ENCODE measurements at places on chromosomes 5 and 9.

DNA sequence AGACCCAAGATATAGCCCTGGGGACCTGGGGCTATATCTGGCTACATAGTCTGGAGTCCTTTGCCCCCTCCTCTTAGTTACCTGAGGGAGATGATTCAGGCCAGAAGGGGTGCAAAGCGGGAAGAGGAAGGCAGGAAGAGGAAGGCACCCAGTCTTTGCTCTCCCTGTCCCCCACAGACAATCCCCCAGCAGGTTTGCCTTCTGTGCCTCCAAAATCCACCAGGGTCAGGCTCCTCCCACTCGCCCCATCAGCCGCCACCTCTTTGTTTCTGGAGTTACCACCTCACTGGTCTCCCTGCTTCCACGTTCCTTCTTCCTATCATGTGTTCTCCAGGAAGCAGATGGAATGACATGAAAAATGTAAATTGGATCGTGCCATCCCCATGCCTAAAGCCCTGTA lies 31.2 kb upstream of the FABP6 start:
- no peak for DNase-seq

- DNase-seq, result no peak
Measured at GRCh38 chr5:124438903-124439281, 307.5 kb downstream of the ZNF608 start.

DNA sequence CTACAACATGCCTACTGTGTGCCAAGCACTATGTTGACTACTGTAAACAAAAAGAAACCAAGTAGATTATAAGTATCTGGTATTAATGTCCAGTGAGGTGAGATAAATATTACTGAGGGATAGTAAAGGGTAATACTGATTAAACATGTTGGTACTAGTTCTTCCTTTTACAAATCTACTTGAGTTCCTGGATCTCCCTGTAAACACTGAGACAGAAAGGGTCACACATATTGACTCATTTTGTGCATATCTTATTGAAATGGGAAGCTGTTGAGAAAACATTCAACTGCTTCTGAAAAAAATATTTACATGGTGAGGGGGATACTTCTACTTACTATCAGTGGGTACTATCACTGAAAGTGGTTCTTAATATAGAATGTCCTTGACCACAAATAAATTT lies 24.3 kb downstream of the EFNA5 start:
- no peak for DNase-seq

DNA sequence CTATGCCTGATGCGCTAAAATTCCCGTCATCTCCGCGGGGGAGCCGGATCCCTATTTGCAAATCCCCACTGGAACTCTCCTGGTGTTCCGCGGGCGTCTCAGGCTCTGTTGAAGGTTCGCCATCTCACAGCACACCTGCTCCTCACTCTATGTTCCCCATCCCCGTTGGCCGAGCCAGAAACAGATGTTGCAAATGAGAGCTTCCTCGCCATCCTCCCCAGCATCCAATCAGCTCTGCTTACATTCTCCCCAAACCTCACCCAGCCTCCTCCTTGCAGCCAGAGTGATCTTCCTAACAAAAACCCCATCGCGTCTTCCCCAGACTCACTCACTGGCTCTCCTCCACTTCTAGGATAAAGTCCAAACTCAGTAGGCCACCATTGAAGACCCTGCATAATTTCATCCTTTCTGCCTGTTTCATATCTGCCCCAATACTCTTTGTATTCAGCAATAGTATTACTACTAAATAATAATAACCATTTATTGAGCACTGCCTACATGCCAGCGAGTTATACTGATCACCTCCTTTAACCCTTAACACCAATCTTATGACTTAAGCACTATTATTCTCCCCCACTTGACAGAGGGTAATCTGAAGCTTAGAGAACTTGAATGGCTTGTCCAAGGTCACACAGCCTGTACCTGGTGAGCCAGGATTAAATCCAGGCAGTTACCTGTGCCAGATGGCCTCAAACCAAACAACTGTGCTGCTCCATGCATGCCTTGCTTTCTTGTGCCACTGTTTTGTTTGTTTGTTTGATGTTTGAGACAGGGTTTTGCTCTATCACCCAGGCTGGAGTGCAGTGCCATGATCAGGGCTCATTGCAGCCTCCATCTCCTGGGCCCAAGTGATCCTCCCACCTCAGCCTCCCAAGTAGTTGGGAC lies 14.0 kb downstream of the AQP7 start:
- DNase-seq, result no peak

- no peak for DNase-seq
Measured at GRCh38 chr5:143033535-143034250, 263.5 kb downstream of the ARHGAP26 start.

GRCh38 chr5:78604689-78605285 lies 43.8 kb downstream of the LHFPL2 start:
- no peak for DNase-seq

DNA sequence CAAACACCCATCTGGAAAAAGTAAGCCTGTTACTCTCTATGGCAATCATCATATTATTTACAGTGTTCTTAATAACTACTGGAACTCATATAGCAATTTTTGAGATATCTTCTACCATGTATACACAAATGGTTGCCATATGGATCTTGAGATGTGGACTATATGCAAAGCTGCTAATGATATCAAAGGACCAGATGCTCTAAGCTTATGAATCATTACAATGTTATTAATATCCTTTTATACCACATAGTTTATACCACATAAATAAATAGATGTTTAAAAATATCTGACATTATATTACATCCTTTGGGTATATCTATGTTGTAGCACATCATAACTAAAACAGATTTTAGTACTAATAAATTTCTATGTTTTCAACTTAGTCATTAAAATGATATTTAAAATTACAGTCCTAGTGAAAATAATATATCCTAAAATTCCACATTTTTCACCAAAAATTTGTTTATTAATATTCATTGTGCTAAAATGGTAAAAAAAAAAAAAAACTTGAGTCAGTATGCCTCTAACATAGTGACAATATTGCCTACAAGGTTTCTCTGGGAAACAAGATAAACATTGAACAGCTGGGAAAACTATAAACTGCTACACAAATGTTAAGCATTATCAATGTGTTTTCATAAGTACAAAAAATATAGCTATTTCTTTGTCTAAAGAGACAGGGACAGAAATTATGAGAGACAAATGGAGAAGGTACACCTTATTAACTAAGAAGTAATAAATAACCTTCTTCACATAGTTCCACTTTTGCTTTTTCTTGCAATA lies 85.5 kb downstream of the DTWD2 start:
- no peak for DNase-seq

- DNase-seq, result no peak
Measured at GRCh38 chr5:37859805-37860204, 20.0 kb upstream of the GDNF start.

DNA sequence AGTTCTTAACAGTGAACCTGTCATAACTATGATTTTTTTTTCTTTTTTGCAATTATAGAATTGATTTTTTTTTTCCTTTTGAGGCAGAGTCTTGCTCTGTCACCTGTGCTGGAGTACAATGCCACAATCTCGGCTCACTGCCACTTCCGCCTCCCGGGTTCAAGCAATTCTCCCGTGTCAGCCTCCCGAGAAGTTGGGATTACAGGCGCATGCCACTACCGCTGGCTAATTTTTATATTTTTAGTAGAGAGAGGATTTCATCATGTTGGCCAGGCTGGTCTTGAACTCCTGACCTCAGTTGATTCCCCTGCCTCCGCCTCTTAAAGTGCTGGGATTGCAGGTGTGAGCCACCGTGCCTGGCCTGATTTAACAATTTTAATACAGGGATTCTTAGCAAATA lies 21.4 kb downstream of the UGCG start:
- DNase-seq, result no peak

Measured in SK-N-SH (cell line).